ENCODE measurements at places on chromosomes 1 and 21.
A peak's percentile ranks its signal among the peaks of the same experiment; 100 is the strongest.

DNA sequence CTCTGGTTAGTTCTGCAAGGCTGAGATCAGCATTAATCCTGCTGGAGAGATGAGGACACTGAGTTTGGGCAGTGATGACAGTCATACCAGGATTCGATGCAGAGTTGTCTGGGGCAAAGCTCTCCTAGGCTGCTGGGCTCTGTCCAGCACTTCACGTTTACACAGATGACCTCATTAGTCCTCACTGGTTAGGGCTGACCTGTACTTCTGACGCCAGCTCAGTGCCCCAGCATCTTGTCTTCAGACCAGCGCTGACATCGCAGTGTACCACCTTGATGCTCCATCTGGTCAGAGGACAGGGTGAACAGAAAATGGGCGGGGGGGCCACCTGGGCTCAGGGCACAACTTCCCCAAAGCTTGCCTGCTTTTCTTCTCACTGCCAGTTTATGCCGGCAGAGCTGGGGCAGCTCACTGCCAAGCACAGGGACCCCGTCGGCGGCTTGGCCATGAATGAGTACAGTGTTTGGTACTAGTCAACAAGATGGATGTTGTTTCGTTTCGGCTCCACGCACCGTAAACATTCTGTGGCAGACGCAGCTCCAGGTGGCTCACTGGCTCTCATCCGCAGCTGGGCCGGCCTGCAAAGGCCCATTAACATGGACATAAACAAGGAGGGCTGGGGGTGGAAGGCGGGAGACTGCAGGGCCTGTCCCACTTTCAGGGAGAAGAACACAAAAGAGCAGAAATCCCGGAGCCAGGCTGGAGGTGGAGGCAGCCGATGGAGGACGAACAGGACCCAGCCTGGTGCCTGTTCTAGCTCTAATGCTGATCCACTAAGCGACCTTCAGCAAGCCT lies 118.7 kb downstream of the GLIS1 start:
- DNase-seq: peak; percentile 17

DNA sequence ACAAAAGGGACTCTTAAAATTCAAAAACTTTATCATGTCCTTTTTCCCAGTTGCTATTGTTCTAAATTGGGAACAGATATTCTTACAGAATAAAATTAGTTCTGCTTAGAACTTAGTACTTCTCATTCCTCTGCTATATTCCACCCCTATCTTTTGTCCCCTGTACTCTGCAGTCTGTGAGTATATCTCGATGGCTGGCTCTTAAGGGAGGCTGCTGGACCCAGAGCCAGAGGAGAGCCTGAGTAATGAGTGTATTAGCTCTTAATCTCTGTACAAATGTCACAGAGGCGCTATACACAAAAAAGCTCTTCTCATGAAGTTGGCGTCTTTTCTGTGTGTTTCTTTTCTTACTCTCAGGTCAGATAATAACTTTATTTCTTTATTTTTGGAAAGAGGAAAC lies 423.4 kb downstream of the ZP4 start:
- no peak for DNase-seq

DNA sequence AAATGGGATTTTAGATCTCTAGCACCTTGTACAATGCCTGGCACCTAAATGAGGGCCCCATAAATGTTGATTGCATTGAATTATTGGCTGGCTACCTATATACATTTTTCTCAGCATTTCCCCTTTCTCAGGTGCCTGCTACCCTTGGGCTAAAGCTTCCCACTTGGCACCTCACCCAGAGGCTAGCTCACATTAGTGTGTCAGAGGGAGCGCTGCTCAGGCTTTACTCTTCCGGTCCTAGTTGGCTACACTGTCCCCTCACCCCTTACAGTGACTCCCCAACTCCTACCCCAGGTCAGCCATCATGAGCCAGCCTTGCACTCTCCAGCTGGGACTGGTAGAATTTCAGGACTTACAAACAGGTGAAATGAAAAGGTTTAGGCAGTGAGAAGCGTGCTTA lies 9.5 kb downstream of the TRAF5 start:
- DNase-seq: peak; percentile 4

DNA sequence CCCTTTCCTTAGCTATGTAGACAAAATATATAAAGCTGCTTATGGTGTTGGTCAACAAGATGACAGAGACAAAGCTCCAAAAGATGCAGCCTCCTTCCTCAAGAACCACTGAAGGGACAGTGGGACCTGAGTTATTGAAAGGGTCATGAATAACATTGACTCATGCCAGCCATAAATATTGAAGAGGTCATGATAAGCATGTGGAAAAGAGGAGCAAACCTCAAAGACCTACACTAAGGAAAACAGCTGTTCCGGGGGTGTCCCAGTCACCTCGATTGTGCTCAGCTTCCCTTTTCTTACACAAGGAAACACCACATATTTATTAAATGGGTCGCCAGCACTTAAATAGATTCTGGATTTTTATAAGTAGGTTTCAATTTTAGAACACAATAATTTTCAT lies 112.9 kb downstream of the PTPRC start:
- DNase-seq: no peak

GRCh38 chr1:205526431-205526830 lies 22.0 kb downstream of the CDK18 start:
- DNase-seq: no peak

- no peak for DNase-seq
These were observed 53.2 kb downstream of the C1orf198 start for GRCh38 chr1:230814949-230815692.

- no peak for DNase-seq
These were observed 19.9 kb downstream of the HUNK start for GRCh38 chr21:31892686-31893085.

GRCh38 chr1:17118268-17118667 lies 983 bp downstream of the PADI2 start:
- no peak for DNase-seq

DNA sequence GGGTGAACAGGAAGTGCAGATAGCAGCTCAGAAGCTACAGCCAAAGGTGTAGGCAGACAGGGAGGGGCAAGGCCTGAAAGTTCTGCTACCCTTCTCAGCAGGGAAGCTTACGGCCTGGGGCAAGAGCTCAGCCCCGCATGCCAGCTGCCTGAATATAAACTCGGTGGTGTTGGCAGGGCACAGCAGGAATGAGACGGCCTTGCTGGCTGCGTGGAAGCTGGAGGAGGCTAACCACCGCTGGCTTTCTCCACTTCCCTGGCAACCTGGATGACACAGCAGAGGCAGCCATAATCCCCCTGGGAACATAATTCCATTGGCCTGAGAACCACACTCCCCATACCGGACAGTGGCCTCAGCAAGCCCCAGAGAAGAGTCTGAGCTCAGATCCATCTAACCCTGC lies 81.9 kb upstream of the PRRC2C start:
- DNase-seq: no peak

- no peak for DNase-seq
These were observed 47.0 kb downstream of the IGSF21 start for GRCh38 chr1:18154430-18155194.

- no peak for DNase-seq
These were observed 185.8 kb downstream of the PCP4 start for GRCh38 chr21:40053007-40053406.

Data from NCI-H146 (cell line).